ENCODE measurements at places on chromosomes 16 and 17.

DNA sequence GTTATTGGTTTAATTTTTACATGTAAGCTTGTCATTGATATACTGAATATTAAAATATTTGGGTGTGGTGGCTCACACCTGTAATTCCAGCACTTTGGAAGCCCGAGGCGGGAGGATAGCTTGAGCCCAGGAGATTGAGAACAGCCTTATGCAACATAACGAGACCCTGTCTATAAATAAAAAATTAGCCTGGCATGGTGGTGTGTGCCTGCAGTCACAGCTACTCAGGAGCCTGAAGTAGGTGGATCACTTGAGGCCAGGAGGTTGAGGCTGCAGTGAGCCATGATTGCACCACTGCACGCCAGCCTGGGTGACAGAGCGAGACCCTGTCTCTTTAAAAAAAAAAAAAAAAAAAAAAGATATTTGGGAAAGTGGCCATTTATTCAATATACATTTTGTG is 32.3 kb downstream of the NFAT5 start:
- DNase-seq = no peak

DNA sequence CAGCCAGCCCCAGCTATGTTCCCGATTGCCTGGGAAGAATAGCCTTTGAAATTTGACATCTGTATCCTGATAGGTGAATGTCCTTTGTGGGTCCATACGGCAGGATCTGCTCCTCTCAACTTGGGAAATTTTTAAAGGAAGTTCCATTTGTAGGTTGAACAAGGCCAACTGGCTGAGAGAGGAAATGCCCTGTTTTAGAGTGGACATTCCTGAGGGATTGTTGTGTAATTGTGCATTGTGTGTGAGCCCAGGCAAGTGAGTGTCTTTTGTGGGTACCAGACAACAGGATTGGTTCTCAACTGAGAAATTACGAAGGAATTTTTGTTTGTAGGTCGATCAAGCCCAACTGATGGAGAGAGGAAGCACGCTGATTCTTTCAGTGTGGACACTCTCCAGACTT is 2.6 kb upstream of the CPHXL2 start:
- DNase-seq = peak; percentile 6

GRCh38 chr17:742147-742793 is 9.8 kb downstream of the GEMIN4 start:
- no peak for DNase-seq

DNA sequence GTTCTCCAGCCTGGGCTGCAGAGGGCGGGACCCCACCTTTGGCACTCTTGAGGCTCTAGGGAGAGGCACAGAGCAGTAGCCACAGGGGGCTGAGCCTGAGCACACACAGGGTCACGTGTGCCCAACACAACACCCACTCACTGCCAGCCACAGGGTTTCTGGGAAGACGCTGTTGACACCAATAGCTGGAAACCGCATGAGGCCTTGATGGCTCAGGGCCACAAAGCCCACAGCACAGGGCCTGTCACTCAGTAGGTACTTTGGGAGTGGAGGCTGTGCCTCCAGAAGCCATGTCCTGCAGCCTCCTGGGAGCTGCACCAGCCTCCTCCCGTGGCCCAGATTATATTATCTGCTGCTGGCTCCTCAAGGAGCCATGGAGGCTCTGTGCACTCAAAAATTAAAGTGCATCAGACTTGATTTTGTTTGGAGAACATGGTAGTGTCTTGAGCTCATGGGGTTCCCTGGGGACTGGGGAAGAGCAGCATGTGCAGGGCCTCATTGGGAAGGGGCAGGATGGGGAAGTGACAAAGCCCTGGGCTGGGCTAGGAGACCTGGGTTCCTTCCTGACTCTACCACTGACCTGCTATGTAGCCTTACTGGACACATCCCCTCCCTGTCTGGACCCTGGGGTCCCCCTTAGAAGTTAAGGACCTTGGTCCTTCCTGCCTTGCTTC is 12.5 kb upstream of the SREBF1 start:
- peak; percentile 61 for DNase-seq

DNA sequence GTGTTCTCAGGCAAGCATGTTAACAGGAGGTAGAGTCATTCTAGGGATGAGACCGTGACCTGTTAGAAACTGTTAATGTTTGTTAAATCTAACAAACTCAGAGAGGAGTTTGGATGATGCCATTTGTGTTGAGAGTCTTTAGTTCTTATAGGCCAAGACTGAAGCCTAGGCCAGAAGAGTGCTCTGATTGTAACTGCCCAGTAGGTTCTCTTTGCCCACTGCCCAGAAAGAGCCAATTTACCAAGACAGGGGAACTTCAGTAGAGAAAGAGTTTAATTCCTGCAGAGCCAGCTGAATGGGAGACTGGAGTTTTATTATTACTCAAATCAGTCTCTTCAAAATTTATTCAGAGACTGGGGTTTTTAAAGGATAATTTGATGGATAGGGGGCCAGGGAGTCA is 42.5 kb downstream of the ARHGAP44 start:
- no peak for DNase-seq

GRCh38 chr17:21474815-21475214 is 98.7 kb downstream of the KCNJ12 start:
- DNase-seq = no peak

DNA sequence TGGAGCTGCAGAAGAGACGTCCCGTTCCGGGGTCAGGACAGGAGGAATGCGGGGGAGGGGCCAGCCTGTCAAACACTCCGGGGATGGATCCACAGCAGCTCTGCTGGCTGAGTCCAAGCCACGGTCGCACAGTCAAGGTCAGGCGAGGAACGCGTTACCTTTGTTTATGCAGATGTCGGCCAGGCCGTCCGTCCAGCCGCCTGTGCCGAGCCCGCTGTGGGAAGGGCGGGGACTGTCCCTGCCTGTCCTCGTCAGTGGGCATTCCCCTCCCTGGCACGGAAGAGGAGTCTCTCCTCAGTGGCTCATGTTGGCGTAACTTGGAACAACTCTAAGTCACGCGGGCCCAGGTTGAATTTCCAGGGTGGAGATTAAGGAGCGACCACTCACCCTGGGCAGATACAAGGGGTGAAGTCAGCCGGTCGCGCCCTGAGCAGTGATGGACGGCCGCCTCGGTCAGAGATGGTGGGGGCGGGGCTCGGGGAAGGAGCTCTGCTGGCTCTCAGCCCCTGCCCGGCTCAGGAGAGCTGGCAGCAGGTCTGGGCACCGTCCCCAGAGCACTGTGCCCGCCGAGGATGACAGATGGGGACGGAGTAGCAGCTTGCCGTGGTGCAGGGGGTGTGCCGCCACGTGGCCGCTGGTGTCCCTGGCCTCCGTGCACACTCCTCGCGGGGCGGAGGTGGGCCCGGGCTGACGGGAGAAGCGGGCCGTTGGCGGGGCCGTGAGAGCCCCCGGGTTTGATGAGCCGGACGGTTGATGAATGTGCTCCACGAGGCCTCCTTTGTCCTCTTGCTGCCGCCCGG is 7.3 kb downstream of the CACNA1H start:
- no peak for DNase-seq

DNA sequence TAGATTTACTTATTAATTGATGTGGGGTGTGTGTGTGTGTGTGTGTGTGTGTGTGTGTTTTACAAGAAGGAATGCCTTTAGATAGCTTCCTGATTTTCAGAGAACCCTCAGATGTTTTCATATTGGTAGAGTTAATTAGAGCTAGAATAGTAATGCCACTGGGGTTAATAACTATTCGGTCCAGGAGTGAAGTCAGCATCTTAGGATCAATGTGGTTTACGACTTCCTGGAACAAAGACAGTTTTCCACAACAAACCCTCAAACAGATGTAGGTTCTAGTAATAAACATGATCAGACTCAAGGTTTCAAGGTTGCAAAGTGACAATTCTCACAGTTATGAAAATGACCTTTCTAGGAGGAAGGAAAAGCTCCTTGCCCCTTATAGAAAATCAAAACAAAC is 12.2 kb upstream of the SLC52A1 start:
- DNase-seq = no peak

GRCh38 chr17:17365476-17366110 is 62.4 kb downstream of the NT5M start:
- no peak for DNase-seq

- DNase-seq = no peak
Observed at GRCh38 chr17:10888858-10889257, 51.0 kb upstream of the PIRT start.

GRCh38 chr16:19001788-19002187 is 18.1 kb downstream of the TMC7 start:
- peak; percentile 90 for DNase-seq

DNA sequence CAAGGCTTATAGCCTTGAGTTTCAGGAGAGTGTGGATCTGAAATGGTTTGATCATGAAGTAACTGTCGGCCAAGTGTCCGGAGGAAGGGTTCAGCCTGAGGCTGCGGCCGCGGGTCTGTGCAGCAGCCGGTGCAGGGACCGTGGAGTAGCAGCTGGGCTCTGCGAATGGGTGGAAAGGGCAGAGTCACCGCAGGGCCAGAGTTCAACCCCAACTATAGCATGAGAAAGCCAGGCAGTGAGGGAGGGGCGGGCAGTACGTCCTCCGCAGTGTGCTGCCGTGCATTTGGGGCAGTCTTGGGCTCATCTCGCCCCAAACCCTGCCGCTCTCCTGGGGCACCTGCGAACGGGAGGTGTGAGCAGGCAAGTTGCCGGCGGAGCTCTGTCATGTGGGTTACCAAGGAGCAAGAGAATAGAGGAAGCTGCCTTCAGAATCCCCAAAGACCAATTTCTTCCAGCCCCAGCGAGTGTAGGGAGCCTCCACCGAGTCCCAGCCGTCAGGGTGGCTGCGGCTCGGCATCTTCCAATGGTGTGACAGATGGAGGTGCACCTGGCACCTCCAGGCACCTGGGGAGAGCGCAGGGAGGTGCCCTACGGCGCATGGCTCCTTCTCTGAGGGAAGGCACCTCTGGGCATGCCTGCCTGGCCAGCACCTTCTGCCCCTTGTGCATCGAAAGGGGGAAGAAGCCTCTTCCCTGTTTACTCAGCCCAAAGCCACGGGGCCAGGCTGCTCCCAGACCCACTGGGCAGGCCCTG is 87.3 kb downstream of the RPA1 start:
- DNase-seq = no peak

- no peak for DNase-seq
Observed at GRCh38 chr17:15023589-15024336, 241.4 kb downstream of the PMP22 start.

DNA sequence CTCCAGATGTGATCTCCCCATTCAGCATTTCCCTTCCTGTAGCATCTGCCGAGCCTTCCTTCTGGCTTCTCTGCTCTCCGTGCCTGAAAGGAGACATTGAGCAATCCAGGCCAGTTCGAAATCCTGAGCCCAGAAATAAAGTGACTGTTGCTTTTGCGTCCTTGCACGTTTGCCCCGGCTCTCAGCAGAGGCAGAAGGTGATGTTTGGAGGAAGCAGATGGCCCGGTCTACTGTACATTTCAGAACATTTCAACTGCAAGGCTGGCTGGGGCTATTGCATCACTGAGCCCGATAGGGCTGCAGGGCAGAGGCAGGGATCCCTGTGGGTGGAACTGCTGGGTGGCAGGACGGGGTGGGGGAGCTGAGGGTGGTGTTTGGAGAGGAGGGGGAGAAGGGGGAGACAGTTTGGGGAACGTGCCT is 29.4 kb downstream of the IRF8 start:
- DNase-seq = peak; percentile 26

GRCh38 chr17:61411011-61411260 is 11.3 kb downstream of the TBX2 start:
- no peak for DNase-seq

DNA sequence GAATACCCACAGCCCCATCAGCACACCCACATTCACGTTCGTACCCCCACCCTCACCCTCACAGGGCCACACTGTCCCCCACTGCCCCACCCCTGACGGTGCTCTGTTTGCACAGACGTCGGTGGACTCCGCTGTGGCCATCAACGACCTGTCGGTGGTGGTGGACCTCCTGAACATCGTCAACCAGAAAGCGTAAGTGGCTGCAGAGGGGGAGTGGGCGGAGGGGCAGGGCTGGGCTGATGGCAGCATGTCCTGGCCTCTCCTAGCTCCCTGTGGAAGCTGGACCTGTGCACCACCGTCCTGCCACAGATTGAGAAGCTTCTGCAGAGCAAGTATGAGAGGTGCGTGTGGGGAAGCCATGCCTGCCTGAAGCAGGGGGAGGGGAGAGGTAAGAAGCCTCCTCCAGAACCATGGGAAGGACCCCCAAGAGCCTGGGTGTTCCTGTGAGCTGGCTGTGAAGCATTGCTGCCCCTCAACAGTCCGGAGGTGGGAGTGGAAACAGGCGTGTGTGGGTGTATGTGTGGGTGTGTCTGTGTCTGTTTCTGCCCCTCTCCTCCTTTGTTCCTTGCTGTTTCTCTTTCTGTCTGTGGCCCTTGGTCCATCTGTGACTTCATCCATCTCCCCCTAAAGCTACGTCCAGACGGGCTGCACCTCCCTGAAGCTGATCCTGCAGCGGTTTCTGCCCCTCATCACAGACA is 20.3 kb downstream of the KATNB1 start:
- DNase-seq = no peak

DNA sequence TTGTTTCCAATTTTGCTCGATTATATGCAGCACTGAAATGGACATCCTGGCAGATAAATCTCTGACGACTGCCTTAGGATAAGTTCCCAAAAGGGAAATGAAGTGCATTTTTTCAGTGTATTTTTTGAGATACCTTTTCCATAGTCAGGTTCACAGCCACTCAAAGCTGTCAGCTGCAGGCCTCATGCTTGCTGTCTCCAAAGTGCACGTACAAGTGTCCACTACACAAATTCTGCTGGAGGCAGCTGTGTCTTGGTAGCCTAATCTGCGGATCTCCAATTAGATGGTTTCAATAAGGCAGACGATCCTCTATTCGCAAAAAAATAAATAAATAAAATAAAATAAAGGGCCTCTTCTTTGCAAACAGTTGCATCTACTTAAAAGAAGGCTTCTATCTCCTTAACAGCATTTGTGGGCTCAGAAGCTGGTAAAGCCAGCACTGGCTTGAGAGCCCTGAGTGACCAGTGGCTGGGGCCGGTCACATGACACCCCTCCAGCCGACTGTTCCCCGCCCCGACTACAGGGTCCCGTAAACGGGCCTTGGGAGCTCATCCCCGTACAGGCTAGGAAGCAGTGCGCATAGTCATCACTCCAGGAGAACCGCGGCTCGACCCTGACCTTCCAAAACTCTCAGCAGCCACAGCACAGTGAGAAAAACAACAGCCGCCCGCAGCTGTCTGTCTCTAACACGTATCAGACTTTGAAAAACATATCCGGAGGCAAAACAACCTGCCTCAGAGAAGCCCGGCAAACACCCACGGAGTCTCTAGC is 18.8 kb downstream of the RPH3AL start:
- peak; percentile 14 for DNase-seq

GRCh38 chr17:38674014-38674748 is 576 bp downstream of the EPOP start:
- DNase-seq = no peak

- peak; percentile 85 for DNase-seq
Observed at GRCh38 chr16:51163366-51163765, 12.3 kb upstream of the SALL1 start.

GRCh38 chr16:31420037-31420436 is 8.1 kb downstream of the COX6A2 start:
- no peak for DNase-seq

GRCh38 chr17:30926516-30926915 is 4.8 kb downstream of the ADAP2 start:
- DNase-seq = no peak

- no peak for DNase-seq
Observed at GRCh38 chr17:78599419-78599818, 22.2 kb upstream of the DNAH17 start.

Measured in EH (cell line).